ENCODE measurements at places on chromosomes 11 and 22.

DNA sequence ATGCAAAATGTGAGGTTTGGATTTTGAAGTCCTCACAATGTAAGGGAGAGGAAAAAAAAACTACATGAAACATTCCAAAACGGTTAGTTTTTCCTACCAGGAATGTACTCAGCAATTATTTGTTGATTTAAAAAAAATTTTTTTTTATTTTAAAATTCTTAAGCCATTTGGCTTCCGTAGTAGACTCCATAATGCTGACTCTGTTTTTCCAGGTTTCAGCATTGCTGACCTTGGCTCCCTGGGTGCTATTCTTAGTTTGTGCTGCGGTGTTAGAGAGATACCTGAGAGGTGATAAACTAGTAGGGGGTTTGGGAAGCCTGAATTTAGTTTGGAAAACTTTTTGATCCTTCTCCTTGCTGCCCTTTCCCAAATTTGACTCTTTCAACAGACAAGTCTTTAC is 10.6 kb downstream of the STT3A start:
- no peak for DNase-seq

GRCh38 chr11:16632295-16633200 is 105.9 kb upstream of the C11orf58 start:
- DNase-seq = no peak

- DNase-seq = no peak
Observed at GRCh38 chr11:68843052-68843561, 1.4 kb upstream of the CPT1A start.

- DNase-seq = no peak
Observed at GRCh38 chr11:132337819-132338416, 967.5 kb downstream of the NTM start.

DNA sequence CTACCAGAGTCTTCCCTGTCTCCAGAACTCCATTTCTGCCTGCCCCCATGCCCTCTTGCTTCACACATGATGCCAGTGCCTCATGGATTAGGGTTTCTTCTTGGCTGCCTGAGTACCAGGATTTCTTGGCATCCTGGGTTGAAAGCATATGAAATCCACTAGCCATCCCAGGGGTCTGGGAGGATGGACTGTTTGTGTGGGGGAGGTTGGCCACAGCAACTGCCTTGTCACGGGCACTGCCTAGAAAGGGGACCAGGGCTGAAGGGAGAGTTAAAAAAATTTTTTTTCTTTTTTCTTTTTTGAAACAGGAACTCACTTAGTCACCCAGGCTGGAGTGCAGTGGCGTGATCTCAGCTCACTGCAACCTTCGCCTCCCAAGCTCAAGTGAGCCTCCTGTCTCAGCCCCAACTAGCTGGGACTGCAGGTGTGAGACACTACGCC is 4.2 kb downstream of the USP35 start:
- no peak for DNase-seq

DNA sequence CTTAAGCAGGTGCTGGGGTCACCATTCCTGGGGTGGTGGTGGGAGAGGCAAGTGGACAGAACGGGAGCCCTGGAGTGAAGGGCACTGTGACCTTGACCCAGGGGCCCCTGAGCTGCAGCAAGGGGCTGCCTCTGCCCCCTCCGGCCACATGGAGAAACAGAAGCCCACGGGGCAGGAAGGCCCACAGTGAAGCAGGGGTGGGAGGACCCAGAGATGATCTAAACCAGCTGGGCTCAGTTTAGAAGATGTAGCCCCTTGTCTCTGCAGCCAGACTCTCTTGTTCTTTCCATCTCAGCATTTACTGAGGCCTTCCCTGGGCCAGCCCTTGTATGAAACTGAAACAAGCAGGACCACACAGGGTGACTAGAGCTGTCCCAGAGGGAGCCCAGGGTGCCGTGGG is 30.5 kb downstream of the WNT11 start:
- no peak for DNase-seq

Data from right renal pelvis (tissue), 4 donors.